ENCODE measurements at places on chromosomes 16 and 17.

GRCh38 chr16:87765473-87765775 is 362 bp downstream of the KLHDC4 start:
- DNase-seq = no peak

DNA sequence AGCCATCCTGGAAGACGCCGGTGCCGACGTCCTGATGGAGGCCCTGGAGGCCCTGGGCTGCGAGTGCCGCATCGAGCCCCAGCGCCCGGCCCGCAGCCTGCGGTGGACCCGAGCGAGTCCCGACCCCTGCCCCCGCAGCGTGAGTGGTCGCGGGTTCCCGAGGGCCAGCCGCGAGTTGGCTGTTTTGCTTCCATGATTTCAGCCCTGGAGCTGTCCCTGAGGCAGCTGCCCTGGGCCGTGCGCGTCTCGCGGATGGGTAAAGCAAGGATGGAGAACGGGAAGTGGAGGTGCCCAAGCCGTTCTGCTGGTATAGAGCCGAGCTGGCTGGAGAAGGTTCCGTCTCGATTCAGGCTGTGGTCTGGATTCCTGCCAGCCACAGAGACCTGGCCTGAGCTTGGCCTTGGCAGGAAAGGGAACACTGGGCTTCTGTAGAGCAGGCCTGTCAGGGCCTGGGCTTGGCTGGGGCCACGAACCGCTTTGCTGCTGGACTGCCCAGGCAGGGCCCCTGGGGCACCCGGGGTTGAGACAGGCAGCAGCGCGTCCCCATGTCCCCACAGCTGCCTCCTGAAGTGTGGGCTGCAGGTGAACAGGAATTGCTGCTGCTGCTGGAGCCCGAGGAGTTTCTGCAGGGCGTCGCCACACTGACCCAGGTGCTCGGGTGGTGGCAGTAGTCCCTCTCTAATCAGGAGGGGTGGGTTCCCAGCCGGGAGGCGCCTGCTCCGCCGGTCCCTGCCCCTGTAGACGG is 941 bp upstream of the MRPS34 start:
- DNase-seq = no peak

- DNase-seq = no peak
Measured at GRCh38 chr17:74485841-74486240, 19.4 kb downstream of the CD300A start.

DNA sequence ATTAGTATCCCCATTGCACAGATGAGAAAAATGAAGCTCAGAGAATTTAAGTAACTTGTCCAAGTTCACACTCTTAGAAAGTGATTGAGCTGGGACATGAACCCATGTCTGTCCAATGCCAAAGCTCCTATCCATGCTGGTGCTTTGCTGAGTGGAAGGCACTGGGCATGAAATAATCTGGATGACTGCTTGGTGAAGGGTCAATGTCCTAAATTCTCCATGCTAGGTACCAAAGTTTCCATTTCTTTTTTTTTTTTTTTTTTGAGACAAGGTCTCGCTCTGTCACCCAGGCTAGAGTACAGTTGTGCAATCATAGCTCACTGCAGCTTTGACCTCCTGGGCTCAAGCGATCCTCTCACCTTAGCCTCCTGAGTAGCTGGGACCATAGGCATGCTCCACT is 153.6 kb upstream of the ERCC4 start:
- DNase-seq = no peak

DNA sequence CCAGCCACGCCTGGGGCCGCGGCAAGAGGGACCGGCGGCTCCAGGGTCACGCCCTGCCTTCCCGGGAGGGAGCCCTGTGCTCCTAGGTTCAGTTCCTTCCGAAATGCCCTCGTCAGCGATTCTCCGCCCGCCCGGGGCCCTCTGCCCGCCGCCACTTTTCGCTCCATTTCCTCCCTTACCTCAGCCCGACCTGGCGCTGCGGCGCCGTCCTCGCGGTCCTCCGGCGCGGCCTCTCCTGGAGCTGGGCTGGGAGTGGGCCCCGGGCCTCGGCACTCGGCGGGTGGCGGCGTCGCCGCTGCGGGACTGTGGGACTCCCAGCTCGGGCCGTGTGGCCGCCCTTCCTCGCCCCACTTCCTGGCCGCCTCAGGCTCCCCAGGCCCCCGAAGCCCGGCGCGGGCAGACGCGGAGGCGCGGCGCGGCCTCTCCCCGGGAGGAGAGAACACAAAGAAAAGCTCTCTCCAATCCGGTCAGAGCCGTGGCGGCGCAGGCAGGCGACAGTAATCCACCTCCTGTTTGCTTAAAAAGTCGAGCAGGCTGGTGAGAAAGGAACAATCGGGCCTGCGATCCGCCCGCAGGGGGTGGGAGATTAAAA is 1.6 kb downstream of the BAHCC1 start:
- DNase-seq = no peak

GRCh38 chr16:78972006-78972405 is 628.5 kb downstream of the MAF start:
- no peak for DNase-seq

DNA sequence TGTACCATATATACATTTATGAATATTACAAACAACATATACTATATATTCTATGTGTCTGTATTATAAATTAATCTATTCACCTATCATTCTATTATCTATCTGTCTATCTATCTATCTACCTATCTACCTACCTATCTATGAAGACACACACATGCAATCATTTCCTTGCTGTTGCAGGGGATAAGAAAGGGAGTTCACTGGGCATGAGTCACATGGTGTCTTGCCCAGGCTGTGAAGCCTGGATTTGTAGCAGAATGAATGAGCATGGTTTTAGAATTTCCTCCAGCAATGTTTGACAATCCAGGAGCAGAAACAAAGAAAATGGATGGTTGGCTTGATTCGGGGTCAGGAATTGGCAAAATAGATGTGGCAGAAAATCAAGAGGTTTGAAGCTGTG is 23.2 kb upstream of the FAM20A start:
- DNase-seq = no peak

GRCh38 chr16:3797904-3798811 is 80.8 kb upstream of the TRAP1 start:
- DNase-seq = no peak
